Activated CD4-positive, alpha-beta T cell treated with anti-CD3 and anti-CD28 coated beads, Interleukin-2, amount 10 ng/mL, durations not matched to agents 24 days and 14 days (primary cell): ENCODE measurements at places on chromosomes 3 and 15. TPM values are rescaled to one million over a fixed set of nuclear protein-coding genes. Genes with fewer than 3 reads are reported as not detected.

Gene CFAP92
- total RNA-seq, result 0.17 TPM in 1 of 2 replicates, not detected in the other

Gene IL5RA
- total RNA-seq, result not detected in 2 replicates

Gene GPR149
- not detected in 2 replicates for total RNA-seq

Gene CHST13
- not detected in 2 replicates for total RNA-seq

Gene HYAL1
- 0.28 and 0.50 TPM in 2 replicates for total RNA-seq
